ENCODE measurements at places on chromosomes 3 and 15. TPM values are rescaled to one million over a fixed set of nuclear protein-coding genes. Genes with fewer than 3 reads are reported as not detected.

GRCh38 chr15:51492528-51492927, 130.0 kb downstream of the DMXL2 start:
- no peak for DNase-seq

DNA sequence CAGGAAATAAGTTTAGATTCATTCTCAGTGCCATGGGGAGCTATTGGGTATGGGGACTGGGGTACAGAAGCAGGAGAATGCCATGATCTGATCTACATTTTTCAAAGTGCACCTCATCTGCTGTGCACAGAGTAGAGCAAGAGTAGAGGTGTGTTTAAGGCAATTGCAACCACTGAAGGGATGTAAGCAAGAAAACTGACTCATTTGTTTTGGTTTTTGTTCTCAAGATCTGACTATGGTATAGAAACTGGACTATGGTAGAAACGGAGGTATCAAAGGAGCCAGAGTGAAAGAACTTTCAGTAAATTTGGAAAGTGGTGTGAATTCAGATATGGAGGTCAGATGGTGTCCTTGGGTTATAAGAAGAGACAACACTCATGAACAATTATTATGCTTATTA, 86.2 kb upstream of the CMSS1 start:
- DNase-seq: no peak

RTP4 gene
- 3.4 TPM for total RNA-seq

C3orf22 gene
- not detected for total RNA-seq

GRCh38 chr15:89435362-89435761, 61.0 kb downstream of the RHCG start:
- no peak for DNase-seq

GRCh38 chr3:11739706-11740105, 96.0 kb upstream of the VGLL4 start:
- DNase-seq: no peak

DNA sequence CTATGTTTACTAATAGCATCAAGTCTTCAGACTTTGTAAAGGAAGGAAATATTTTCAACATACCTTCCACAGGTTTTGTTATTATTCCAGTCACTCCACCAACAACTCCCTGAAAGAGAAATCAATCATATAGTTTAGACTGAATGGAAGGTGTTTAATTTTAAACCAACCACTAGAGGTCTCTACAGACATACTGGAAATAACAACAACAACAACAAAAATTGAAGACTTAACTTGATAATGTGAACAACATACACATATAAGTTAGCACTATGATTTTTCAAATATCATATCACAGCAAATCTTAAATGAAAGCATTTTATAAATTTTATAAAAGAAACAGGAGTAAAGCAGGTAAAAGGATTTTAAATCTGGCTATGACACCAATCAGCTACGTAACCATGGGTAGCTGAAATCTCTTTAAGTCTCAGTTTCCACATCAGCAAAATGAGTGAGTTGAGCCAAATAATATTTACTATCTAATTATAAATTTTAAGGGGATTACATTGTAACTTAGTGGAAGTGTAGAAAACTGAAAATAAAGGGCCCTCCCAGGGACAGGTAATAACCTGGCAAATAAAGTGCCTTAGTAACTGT, 188.2 kb downstream of the VPS13C start:
- peak; percentile 44 for DNase-seq

DNA sequence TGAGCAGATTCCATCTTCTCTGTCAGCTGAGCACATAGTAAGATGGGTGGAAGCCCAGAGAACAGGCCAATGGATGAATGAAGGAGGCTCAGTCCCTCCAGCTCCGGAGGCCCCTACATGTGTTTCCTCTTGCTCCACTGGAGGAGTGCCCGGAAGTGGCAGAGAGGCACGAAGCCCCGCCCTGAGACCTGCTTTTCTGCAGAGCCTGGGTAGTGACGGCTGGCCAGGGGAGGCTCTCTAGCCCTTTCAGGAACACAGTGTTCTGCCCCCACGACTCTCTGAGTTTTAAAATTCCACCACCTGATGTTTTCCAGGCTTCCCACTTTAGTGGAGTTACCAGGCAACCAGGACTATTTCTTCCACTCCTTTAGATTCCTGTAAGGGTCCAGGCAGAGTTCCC, 149.4 kb upstream of the SLC6A11 start:
- DNase-seq: peak; percentile 87

DNA sequence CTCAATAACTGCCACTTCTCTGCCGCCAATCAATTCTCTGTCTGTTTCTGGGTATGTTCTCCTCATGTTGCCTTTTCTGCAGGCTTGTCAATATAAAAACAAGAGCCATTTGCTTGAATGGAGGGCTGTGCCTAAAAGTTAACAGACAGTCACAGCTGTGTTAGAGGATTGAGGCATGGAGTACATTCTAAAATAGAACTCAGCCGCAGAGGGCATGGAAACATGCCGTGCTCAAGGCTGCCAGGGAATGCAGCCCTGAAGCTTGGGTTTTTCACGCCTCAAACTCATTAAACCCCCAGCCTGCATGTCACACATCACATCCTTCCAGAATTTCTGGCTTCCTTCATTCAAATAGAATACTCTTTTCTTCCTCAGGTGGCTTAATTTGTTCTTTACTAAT, 166.6 kb downstream of the TPRG1 start:
- DNase-seq: no peak

CSTA gene
- 3.8 TPM for total RNA-seq
